HFF-Myc (cell line): ENCODE measurements at places on chromosomes 2 and 18.

GRCh38 chr2:6975988-6976387 lies 58.8 kb downstream of the RNF144A start:
- no peak for DNase-seq

DNA sequence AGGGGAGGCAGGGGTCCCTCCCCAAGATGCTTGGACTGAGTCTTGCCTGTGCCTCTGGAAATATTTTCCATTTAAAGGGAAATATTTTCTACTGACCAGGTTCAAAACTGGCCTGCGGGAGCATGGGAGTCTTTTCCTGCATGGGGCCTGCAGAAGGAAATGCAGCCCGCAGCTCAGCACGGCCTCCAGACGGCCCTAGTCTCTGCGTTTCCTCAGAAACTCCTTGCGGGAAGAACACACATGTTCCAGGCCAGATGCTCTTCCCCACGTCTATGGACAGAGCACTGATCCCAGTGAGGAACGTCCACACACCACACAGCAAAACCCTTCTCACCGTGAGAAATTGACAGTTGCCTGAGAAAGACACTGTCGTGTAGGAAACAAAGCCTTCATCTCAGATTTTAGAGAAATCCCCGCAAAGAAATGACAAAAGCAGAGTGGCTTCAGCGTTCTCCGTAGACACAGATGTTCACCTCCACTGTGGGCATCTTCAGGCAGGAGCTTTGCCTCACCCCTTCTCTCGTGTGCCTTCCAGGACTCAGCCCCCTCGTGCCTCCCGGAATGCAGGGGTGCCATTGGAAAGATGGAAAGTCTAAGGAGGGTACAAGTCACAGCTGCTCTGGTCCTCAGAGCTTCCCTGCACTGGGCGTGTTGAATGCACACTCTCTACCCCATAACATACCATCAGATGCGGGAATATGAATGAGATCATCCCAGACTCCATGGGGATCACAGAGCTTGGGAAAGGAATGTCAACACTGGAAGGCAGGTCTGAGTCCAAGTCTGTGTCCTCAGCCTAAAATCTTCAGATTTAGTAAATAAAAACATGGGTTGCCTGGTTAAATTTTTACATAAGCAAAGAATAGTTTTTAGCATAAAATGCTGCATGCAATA lies 438.7 kb upstream of the SALL3 start:
- DNase-seq = no peak

- DNase-seq = no peak
These were observed 311.5 kb upstream of the SYT4 start for GRCh38 chr18:43588838-43589237.

DNA sequence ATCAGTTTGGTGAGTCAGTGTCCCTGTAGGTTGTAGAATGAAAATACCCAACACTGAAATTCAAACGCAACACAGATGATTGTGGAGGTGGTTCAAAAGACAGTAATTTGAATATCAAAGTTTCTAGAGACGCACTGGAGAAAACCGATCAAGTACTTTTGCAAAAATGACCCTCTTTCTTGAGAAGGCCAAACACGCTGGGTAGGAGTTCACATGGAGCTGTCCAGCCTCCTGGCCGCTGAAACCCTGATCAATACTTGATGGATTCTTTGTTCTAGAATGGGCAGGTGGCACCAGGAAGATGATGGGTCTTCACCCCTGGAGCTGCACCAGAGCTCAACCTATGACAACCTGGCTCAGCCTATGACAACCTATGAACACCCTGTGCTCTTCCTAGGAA lies 39.7 kb upstream of the UBE2F start:
- no peak for DNase-seq

DNA sequence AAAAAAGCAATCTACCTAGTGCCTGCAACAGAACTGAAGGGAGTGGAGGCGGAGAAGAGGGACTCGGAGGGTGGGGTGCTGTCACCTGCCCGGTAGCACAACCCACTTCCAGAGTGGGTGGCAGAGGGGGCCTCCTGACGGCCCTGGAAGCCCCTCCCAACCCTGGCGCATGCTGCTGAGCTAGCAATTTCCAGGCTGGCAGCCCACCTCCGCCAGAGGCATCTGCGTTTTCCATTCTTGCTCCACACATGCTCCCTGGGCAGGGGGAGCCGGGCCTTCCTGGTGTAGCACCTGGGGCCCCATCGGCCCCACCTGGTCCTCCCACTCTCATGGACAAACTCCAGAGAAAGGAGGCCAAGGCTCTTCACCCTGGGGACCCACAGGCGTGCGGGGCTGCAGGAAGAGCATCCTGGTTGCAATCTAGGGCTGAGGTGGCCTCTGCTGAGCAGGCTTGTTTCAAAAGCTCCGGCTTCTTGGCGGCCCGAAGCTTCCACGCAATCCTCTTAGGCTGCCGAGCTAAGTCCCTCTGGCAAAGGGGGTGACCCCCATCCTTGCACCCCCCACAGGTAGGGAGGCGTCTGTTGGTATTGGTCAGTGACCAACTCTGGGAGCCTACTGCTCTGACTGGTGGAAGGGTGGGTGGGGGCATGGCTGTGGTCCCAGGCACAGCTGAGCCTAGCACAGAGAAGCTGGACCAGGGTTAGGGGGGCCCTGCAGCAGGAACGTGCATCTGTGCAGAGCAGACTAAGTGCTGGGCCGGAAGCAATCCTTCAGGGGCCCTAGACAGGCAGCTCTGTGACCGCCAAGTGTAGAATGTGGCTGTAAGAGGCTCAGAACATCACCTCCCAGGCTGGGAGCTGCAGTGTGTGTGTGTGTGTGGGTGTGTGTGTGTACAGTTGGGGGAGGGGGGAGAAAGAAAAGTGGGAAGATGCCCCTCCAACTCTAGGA lies 2.6 kb downstream of the HS6ST1 start:
- DNase-seq = no peak

DNA sequence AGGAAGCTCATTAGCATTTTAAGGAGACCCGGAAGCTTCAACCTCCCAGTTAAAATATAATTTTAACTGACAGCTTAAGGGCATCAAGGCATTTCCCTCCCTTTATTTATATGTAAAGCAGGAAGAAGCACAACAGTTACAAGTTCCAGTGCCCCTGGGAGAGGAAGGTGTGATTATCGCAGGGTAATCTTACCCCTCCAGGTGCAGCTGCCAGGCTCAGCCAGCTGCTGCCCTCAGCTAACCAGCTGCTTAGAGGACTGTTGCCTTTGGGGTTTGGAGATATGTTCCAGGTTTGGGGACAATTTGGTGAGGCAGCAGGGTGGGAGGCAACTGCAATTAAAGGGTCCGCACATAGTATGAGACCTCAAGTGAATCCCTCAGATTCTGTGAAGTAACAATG lies 55.3 kb upstream of the SETBP1 start:
- no peak for DNase-seq

GRCh38 chr2:202510911-202511310 lies 123.9 kb upstream of the FAM117B start:
- DNase-seq = no peak

GRCh38 chr2:168118733-168119514 lies 128.5 kb downstream of the STK39 start:
- peak; percentile 68 for DNase-seq

- no peak for DNase-seq
These were observed 64.7 kb upstream of the CELF4 start for GRCh38 chr18:37630334-37630733.

DNA sequence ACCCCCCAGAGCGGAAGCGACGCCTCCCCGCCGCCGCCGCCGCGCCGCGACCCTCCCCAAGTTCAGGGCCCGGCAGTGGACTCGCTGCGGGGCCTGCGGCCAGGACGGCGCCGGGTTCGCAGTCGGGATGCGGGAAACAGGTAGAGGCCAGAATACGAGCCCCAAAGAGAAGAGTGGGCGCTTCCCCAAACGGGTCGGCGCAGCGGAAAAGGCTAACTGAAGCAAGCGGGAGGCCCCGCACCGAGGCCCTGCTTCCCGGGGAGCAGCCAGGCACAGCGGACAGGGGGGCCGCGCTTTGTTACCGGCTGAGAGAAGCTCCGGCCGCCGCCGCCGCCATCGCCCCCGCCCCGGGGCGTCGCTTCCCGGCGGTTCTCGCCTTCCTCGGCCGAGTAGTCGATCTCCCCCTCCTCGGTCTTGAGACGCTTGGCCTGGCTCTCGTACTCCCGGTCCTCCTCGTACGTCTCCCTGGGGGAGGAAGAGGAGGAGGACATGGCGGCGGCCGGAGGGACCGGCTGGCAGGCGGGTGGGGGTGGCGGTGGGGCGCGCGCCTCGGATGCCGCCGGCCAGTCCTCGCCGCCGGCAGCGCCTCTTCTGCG lies 494 bp downstream of the HNRNPLL start:
- no peak for DNase-seq

DNA sequence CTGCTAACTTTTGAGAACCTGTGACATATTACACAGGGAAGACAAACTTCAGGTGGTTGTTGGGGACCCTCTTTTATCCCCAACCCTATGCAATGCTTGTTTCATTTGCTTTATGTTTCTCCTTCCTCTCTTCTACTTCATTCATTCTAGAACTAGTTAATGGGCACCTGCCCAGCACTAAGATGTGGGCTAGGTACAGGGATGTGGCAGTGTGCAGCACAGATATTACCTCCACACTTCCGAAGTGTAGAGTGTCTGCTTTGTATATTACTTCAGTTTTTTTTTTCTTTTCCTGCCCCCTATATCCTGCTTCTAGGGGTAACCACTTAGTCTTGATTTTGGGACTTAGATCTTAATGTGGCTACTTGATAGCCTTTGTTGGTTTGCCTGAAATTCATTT lies 35.1 kb downstream of the CD28 start:
- no peak for DNase-seq

DNA sequence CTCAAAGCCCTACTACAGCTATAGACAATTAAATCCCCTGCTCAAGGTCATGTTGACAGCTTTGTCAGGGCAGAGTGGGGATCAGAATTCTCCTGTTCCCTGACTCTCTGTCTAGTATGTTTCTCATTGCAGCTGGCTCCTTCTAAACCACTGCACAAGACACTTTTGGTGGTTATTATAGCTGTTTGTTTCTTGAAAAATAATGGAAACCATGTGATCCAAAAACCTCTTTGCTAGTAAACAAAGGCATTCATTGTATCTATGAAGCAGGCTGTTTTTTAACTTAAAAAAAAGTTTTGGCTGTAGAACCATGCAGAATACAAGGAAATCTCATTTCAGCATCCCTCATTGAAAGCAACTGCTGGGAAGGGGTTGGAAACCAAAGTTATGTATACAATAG lies 352.5 kb upstream of the EPHA4 start:
- no peak for DNase-seq

- DNase-seq = no peak
These were observed 49.1 kb upstream of the HS6ST1 start for GRCh38 chr2:128367601-128368359.

DNA sequence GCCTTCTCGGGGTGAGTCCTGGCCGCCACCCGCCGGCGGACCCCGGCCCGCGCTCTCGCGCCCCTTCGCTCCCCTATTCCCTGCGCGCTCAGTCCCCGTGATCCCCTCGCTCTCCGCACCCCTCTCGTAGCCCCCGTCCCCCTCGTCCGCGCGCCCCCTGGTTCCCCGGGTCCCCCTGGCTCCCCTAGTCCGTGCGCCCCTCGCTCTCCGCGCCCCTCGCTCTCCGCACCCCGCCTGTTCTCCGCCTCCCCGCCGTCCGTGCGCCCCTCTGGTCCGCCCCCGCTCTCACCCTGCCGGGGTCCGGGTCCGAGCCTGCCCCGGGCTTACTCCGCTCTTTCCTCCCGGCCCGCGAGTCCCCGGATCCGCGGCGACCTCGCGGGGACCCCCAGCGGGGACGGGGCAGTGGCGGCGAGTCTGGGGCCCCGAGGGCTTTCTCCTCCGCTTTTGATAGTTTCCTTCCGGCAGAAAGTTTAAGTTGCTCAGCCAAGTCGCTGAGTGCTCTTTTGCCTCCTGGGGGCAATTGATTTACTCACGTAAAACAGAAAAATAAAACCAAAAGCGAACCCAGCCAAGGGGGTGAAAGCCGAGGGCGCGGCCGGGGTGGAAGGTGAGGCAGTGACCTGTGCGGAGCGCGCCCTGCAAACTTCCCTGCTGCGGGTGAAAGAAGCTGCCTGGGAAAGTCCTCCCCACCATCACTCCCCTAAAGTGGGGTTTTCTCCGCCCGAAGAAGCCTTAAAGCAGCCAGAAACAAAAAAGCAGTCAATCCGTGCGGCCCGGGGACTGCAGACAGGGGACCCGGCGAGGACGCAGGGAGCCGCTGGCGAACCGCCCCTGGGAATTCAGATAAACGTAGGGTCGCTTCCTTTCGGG lies 568 bp downstream of the RAB31 start:
- no peak for DNase-seq

DNA sequence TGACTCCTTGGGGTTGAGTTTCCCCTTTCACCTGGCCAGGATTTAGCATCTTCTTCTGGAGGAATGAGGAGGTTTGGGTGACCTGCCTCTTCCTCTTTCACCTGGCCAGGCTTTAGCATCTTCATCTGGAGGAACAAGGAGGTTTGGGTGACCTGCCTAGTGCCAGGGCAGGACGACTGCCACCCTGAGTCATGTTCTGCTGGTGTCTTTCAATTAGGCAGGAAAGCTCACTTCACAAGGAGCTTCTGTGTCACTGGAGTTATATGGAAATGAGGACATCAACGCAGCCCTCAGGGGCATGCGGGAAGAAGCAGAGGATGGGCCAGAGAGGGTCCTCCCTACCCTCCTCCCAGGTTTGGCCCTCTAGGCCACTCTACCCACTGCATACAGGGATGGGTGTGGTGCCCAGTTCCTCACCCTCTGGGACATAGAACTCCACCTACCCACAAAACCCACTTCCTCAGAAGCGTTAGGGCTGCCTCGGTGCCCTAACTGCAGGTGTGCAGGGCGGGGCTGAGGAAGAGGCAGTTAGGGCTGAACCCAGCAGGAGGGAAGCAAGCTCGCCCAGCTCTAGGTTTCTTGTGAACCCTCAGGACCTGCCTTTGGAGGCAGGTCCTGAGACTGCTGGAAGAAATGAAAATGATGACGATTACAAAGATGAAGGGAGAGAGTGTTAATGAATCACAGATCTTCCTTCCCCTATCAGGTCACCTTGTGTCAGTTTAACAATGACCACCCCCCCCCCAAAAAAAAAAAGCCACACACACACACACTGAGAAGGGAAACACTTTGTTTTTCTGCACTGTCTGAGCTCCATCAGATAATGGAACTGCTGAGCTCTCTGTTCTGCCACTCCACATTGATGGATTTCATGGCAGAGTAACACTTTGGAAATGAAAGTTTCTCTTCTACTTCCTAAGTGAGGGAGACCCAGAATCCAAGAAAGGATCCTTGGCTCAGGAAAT lies 71.0 kb downstream of the ARL4C start:
- no peak for DNase-seq

- DNase-seq = no peak
These were observed 249.9 kb downstream of the PLCL1 start for GRCh38 chr2:198054299-198054698.

DNA sequence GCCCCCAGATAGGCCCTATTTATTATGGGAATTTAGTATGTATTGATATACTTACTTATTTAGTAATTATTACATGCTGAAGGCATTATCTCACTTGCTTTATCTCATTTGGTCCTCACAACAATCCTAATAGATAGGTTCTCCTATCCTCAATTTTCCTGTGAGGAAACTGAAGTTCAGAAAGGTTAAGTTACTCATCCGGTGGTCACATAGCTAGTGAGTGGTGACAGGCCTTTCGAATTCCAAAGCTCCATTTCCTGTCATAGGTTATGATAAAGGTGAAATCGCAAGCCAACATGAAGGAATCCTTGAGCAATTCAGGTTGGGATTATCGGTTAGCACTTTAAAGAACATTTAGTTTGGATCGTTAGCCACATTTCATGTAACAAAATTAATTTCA lies 33.3 kb downstream of the NAB1 start:
- no peak for DNase-seq

- DNase-seq = no peak
These were observed 162.6 kb downstream of the PDE11A start for GRCh38 chr2:177909962-177910361.
